ENCODE measurements at places on chromosomes 2 and 18. TPM values are rescaled to one million over a fixed set of nuclear protein-coding genes. Genes with fewer than 3 reads are reported as not detected.

Gene SATB2
- 532 TPM for total RNA-seq

Gene ALK
- total RNA-seq, result 0.78 TPM

DNA sequence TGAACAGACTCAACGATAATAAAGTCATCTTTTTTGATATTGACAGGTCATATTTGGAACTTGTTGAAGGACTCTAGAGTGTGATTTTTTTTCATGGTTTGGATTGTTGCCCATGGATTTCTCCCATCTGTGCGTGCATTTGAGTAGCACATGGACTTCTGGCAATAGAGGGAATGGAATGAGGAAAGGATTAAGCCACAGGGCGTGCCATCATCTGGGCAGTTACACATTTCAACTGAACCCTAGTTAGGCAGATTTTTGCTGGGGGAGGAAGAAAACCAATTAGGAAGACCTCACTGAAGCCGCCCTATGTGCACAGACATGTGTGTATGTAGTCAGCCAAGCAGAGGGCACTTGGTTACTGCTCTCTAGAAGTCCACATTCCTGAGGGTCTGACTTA lies 72.6 kb downstream of the TPGS2 start:
- DNase-seq, result no peak

DNA sequence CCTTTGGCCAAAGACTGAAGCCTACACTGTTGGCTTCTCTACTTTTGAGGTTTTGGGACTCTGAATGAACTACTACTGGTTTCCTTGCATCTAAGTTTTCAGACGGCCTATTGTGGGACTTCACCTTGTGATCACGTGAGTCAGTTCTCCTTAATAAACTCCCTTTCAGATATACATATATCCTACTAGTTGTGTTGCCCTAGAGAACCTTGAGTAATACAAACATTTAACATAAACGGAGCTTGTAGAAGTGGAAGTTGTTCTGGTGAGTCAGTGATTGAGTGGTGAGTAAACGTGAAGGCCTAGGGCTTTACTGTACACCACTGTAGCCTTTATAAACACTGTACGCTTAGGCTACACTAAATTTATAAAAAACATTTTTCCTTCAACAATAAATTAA lies 107.2 kb upstream of the CDH2 start:
- no peak for DNase-seq

DNA sequence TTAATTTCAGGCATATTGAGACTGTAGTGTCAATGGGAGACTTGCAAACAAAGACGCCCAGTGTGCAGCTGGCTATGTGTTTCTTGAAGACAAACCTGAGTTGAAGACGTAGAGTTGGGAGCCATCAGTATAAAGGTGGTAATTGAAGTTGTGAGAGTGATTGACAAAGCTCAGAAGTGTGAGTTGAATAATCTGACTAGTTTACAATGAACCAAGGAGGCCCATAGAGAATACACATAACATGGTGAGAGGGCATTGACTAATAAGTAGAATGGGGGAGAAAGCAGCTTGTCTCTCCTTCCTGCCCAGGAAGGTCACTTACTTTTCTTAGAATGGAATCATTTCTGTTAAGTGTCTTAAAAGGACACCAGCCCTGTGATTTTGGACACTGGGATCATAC lies 14.1 kb downstream of the SP110 start:
- no peak for DNase-seq

DNA sequence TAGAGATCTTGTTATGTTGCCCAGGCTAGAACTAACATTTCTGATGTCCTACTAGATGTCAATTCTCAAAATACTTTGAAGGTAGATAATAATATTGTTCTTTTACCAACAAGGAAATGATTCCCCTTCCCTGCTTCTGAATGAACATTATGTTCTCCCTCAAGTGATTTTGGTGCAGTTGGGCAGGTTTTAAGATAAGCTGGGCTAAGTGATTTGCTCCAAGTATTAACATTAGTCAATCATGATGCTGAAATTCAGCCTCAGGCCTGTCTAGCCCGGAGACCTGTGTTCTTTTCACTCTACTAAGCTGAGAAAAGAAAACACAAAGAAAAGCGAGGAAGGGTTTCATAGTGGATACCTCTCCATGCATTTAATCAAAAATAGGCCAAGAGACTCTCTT lies 38.5 kb upstream of the SPTBN1 start:
- no peak for DNase-seq

DNA sequence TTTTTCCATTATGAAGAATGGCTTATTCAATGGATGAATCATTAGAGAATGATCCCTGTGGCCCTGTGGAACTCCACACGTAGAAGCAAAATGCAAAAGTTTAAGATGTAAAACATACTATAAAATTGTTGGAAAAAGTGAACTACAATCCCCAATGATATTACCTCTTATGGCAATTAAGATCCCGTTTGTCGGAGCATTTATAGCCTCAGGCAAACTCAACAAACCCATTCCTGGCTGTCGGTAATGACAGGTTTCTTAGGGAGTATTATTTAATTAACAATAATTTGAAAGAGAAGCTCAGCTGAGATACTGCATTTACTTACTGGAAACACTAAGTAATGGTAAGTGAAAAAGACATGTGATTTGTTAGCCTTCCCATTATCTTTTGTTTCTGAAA lies 138.3 kb downstream of the CDH20 start:
- no peak for DNase-seq

Gene TWSG1
- total RNA-seq, result 25.3 TPM

- no peak for DNase-seq
Observed at GRCh38 chr2:176002688-176003210, 682 bp upstream of the LNPK start.

- DNase-seq, result no peak
Observed at GRCh38 chr2:240953426-240954410, 44.7 kb upstream of the SNED1 start.

- no peak for DNase-seq
Observed at GRCh38 chr18:2840521-2840920, 6.3 kb upstream of the EMILIN2 start.

DNA sequence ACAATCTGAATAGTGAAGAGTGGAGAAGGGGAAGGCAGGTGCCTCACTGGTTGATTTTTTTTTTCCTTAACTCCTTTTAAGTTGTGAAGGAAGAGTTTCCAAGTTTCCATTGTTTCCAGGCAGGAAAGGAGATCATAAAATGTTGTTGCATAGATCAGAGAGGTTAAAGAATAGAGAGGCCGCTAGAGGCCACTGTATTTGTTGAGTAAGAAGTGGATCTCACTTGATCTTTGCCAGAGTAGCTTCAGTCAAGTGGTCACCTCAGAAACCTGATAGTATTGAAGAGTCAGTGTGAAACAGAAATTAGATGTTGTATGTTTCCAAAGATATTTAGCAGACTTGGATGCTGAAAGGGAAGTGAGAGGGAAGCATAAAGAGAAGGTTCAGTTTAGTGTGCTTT lies 17.6 kb downstream of the CTNNA2 start:
- DNase-seq, result no peak

DNA sequence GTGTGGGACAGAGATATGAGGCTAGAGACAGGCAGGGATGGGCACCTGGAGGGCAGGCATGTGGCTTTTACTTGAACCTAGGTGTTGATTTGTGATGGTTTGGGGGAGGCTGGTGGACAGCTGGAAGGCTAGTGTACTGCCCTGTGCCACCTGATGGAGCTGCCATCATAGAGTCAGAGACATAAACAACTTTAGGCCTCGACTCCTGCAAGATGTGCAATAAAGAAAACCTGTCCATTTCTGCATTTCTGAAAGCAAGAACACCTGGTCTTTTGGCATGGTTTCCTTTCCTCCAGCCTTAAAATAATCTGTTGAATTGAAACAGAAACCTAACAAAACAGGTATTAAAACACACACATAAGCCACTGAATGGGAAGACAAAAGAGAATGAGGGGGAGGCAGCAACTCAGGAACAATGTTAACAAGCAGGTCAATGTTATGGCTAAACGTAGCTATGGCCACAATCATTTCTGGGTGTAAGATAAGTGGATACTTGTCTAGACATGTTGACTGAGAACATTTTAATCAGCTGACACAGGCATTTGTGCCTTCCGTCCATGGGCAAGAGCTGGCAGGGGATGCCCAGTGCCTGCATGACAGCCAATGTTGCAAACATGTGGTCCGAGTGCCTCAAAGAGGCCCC lies 87.8 kb downstream of the KCTD1 start:
- no peak for DNase-seq

All from occipital lobe (tissue), 3 donors.